ENCODE measurements at places on chromosomes 7 and 10. TPM values are rescaled to one million over a fixed set of nuclear protein-coding genes. Genes with fewer than 3 reads are reported as not detected.

Gene HKDC1
- total RNA-seq = not detected

Gene SYNPO2L
- 290 TPM for total RNA-seq

Gene DPY19L1
- total RNA-seq = 28.5 TPM

Gene LANCL2
- total RNA-seq = 7.9 TPM

Gene CLCN1
- total RNA-seq = not detected

Gene ADGRA1
- total RNA-seq = not detected

Data from left ventricle myocardium inferior (tissue), 1 donor.